ENCODE measurements at places on chromosomes 2 and 18.

DNA sequence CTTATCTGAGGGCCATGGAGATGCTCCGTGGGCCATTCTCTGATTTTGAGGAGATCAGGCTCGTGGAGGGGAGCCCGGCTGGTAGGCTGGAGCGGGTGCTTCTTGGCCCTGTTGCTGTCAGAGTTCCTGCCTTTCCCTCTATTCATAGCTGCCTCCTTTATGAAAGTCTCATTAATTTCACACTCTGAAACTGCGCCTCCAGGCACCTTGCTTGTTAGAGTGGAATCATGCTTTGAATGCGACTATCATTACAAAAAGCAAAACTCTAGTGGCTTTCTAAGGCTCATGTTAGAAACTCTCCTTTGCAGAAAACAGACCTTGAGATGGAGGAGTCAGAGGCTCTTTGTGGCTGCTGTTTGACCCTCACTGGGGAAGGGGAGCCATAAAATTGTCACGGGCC, 131.0 kb upstream of the SNTG2 start:
- DNase-seq = no peak

GRCh38 chr18:57015451-57015850, 131.4 kb upstream of the BOD1L2 start:
- DNase-seq = no peak

GRCh38 chr2:127193967-127194280, 26.2 kb downstream of the CYP27C1 start:
- no peak for DNase-seq

DNA sequence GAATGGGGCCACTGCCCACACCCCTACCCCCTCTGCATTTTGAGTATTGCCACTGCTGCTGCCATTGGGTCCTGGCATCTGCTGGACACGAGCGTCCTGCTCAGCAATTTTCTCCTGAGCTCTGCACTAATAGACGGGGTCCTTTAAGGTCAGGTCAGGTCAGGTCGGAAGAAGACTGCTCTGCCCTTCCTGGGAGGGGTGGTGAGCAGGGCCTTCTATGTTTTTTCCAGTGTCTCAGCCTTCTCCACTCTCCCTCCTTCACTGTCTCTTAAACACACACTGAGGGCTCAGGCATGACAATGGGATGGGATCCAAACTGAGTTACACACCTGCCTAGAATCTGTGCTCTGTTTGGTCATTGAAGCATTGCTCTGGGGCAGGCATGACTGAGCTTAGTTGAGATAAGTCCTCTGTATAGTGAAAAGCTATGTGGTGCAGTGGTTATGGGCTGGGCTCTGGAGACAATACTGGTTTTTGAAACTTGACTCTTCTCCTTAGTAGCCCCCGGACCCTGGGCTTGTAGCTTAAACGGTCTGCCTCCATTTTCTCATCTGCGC, 10.6 kb downstream of the MYO1B start:
- DNase-seq = no peak

GRCh38 chr2:219002395-219003266, 9.4 kb upstream of the CRYBA2 start:
- DNase-seq = no peak

DNA sequence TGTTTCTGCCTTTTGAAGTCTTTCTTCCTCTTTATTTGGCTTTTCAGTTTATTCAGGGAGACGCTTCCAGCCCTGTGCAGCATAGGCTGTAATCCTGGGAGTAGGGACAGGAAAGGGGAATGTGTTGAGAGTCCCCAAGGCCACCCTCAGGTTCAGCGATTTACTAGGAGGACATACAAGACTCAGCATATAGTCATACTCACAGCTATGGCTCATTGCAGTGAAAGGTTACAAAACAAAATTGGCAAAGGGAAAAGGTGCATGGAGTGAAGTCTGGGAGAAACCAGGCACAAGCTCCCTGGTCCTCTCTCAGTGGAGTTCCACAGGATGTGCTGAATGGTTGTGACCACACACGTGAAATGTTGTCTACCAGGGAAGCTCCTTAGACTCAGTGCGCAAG, 49.6 kb upstream of the ZNF638 start:
- no peak for DNase-seq

DNA sequence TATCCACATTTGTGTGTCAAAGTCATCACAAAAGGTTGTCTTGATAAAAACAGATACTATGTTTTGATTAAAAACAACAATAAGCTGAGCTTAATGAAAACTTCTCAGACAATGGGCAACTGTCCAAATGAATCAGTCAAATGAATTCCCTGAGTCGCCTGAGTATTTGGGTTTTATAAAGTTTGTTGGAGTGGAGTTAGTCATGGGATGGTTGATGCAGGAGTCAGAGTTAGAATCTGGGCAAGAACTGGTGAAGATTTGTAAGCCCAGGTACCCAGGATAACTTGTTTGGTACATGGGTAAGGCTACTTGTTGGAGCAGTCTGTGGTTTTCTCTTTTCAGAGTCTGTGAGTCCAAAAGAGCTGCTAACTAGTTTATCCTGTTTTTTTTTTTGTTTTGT, 34.4 kb upstream of the RAPGEF4 start:
- DNase-seq = no peak

GRCh38 chr2:45981384-45981930, 315.8 kb upstream of the EPAS1 start:
- no peak for DNase-seq

GRCh38 chr2:41947701-41948396, 100.0 kb upstream of the PKDCC start:
- DNase-seq = no peak

DNA sequence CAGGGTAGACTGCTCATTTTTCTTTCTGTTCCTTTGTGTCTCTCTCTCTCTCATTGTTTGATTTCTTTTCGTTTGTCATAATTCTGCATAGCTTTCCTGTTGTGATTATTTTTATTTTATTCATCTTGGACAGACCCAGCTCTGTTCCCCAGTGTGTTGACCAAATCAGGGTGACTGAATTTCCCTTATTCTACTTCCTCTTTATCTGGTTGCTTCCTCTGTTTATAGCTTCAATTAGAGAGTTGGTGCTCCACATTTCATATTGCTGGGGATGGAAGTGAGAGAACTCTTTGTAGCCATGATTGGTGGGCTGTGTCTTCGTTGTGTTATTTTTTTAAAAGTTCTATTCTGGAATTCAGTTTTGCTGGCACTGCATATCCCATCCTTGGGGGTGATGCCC, 19.1 kb downstream of the PROKR1 start:
- no peak for DNase-seq

GRCh38 chr2:55384786-55385185, 34.9 kb downstream of the CCDC88A start:
- no peak for DNase-seq

DNA sequence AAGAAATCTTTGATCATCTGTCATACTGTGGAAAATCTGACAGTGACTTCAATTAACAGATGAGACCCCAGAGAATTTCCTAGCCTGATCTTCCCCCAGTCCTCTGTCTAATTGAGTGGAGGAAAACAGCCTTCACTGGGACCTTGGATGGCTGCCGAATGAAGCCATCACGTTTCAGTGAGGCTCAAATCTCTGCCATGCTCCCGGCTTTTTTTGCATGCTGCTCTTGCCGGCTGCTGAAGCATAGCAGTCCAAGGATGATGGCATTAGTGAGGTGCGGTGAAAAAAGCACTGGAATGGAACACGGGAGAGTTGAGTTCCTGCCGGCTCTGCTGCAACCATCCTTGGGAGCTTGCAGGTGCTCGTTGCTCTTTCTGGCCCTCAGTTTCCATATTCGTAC, 430.5 kb downstream of the SLC4A3 start:
- DNase-seq = no peak

DNA sequence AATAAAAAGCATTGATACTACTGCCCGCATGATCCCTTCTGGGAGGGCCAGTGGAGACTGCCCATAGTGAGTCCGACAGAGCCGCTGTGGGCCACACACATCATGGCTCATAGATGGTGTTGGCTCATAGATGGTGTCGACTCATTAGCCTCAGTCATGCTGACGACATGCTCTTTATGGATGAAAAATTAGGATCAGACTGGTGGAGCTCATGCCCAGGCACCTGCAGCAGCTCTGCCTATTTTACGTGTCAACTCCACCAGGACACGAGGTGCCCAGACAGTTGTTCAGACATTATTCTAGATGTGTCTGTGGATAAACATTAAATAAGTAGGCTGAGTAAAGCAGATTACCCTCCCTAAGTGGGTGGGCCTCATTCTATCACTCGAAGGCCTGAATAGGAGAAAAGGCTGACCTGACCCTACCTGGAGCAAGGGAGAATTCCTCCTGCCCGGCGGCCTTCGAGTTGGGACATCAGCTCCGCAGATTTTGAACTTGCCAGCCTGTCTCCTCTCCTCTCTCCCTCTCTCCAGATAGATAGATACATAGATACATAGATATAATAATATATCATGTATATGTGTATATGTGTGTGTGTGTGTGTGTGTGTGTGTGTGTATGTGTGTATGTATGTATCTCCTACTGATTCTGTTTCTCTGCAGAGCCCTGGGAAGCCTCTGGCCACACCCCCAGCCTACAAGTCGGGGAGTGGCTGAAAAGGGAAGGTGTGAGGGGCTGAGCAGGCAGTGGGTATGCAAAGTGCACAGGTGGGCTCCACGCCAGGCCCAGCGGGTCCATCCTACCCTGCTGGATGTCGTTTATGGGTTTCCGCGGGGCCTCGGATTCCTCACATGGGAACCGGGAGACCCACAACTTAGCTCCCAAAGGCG, 13.6 kb upstream of the TEX51 start:
- DNase-seq = no peak

- no peak for DNase-seq
Measured at GRCh38 chr2:20050646-20051531, 539 bp downstream of the LAPTM4A start.

DNA sequence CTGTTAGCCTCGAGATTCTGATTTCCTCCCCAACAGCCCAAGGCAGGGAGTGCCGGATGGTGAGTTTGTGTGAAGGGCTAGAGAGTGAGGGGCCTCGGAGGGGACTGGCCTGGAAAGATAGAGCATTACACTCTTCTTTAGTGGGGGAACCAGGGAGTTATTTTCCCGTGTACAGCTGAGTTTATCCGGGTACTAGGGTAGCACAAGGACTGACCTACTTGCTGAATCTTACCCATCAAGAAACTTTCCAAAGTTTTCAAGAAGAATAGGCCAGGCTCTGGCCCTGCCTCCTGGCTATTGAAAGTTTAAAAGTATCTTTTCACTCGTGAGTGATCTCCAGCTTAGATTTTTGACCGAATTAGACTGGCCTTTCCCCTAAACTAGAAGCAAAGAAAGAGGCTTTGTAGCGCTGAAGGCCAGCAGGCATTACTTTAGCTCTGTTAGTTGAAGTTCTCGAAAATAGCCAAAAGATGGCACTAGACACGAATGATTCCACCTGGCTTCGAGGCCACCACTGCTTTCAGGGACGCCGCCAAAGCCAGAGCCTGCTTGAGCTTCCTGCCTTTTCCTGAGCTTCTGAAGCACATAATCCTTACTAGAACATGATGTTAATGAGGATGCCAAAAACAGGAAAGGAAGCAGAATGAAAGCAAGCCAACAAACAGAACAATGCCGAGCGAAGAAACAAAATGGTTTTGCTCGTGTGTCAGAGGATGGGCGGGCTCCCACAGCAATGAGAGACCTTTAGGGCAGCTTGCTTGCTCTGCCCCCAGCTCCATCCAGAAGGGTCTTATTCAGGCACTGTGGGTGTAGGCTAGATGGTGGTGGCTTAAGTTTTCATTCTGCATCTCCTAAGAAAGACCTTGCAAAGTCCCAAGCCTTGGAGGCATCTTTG, 55.8 kb downstream of the TSN start:
- DNase-seq = no peak

DNA sequence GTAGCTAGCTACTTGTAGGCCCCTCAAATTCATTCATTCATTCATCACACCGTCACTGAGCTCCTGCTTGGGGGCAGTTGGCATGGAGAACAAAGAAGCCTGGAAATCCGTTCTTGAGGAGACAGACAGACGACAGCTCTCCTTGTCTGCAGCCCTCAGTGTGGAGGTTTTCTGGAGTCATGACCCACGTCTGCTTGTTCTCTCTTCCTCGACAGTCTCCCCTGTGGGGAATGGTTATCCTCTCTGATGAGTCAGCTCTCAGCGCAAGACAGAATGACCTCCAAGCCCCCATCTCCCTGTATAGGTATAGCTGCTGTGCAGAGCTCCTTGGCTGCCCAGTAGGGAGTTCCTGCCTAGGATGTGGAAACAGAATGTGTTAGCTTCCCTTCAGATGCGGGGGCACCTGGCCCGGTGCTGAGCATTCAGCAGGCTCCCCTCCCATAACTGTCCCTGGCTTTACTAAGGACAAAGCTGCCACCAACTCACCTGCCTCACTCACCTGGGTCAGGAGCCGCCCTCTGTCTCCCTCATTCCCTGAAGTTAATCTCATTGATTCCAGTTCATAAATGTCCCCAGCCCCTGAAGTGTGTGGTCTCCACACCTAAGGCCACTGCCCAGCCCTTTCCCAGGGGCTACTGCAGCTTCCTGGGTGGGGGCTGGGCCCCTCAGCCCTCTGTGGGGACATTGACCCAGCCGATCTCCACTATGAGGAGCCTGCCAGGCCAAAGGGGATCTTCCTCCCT, 124.7 kb downstream of the ACKR3 start:
- no peak for DNase-seq

- no peak for DNase-seq
Measured at GRCh38 chr18:2891526-2892431, 45.0 kb downstream of the EMILIN2 start.

- DNase-seq = no peak
Measured at GRCh38 chr18:13480571-13481255, 245.6 kb downstream of the FAM210A start.

- no peak for DNase-seq
Measured at GRCh38 chr2:54909001-54909400, 141.2 kb downstream of the RTN4 start.

DNA sequence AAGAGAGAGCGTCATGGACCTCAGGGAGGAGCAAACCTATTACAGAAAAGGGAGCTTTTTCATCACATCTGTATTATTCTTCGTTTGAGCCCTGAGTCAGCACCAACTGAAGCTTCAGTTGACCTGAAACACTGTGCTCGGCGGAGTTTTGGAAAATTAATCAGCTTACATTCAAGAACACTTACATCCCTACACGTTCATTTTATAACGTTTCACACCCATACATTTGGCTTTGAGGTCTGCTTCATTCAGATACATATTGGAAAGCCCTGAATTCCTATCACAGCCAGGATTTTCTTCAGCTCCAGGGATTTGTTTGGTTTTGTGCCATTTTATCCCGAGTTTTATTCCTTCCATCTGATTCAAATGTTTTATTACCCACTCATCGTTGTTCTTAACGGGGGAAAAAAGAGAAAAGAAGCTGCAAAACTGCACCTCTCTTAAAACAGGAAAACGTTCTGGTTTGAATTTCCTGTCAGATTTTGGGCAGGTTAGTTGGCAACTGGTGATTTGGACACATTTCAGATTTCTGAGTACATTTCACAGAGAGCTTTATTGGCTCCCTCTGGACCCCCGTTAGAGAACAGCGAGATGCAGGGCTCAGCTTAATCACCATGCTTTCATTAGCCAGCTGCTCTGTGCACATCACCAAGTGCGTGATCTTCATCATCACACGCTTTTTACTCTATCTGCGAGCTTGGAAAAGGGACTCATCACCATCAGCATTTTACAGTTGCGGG, 88.8 kb downstream of the CDC42EP3 start:
- no peak for DNase-seq

All from stimulated activated CD4-positive, alpha-beta T cell treated with anti-CD3 and anti-CD28 coated beads, Interleukin-1b, Interleukin-23, amount 100 ng/mL, for 1 hour (primary cell).